ENCODE measurements at places on chromosomes 13 and 19.

DNA sequence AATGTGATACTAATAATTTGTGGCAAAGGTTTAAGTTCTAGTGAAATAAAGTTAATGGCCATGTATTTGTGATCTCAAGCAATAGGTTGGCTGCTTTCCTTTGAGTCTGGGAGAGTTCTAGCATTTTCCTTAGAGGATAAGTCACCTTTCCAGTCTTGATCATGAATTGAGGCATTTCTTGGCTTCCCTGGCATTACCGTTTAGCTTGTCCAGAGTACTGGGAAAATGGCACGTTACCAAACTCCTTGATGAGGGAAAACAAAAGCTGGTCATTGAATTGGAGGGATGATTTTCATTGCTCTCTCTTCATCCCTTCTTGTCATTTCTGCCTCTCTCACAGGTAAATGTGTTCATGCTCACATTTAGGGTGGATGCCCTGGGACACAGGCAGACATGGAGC lies 34.0 kb upstream of the SPRY2 start:
- no peak for DNase-seq

GRCh38 chr19:49929121-49929610 lies at the start of the genes ATF5 and NUP62:
ATF5 (plus strand) TSS chr19:49929205; CDS start chr19:49930851, 1,646 bp downstream.
NUP62 (minus strand) TSS chr19:49929504; CDS start chr19:49909807, 19,697 bp downstream.
- DNase-seq: peak; percentile 82

DNA sequence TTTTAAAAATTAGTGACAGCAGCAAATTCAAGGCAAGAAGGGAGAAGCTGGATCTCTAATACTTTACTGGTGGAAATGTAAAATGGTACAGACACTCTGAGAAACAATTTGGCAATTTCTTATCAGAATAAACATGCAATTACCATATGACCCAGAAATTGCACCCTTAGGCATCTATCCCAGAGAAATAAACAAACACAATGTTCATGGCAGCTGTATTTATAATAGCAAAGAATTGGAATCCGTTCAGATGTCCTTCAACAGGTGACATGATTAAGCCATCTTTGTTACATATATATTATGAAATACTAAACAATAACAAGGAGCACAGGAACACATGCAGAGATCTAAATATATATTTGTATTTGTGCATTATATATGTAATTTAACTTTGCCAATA lies 756.5 kb downstream of the SLITRK1 start:
- no peak for DNase-seq

GRCh38 chr19:14168259-14168972 lies 32.0 kb upstream of the ASF1B start:
- no peak for DNase-seq

DNA sequence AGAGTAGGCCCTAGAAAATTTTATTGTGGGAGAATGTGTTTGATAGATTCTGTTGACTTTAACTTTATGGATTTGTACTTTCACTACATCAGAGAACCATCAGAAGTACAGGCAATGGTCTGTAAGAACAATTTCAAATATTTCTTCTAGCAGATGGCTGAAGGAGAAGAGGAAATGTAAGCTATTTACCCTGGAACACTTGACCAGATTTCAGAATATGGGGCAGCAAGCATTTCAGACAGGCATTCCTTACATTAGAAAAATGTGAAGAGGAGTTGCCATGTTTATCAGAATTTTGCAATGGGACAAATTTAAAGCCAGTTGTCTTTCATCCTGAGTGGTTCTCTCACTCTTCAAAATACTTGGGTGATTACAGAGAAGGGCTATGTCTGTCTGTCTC lies 7.5 kb downstream of the FRY start:
- no peak for DNase-seq

DNA sequence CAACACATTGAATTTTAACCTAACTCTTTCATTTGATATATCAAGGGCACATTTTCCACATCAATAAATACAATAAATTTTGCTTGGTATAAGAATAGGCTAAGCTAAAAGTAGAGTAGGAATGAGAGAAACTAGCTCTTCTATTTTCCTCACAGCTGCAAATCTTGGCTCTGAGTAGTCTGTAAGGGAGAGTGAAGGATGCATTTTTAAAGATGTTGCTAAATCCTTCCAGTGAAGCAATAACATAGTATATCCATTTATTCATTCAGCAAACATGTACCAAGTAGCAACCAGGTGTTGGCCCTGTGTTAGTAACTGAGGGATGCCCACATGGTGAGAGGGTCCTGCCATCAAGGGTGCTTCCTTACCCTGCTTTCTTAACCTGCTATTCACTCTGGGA lies 799.9 kb downstream of the PCDH9 start:
- DNase-seq: peak; percentile 45

DNA sequence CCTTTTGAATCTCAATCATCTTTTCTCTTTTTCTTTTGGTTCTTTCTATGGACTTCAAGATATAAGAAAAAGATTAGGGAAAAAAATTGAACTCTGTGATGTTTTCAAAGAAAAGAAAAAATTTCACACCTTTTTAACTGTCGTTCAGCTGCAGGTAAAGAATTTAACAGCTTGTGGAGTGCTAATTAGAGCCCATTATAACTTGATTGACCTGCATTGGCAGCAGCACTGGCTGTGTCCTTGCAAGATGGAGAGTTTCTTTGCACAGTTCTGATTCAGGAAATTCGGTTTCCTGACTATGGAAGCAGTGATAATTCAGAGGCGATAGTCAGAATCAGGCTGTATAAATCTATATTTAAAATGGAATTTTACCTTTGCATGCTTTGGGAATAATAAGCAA lies 183.2 kb upstream of the DACH1 start:
- no peak for DNase-seq

- DNase-seq: no peak
These were observed 15.8 kb downstream of the ARHGAP33 start for GRCh38 chr19:35790981-35791813.

DNA sequence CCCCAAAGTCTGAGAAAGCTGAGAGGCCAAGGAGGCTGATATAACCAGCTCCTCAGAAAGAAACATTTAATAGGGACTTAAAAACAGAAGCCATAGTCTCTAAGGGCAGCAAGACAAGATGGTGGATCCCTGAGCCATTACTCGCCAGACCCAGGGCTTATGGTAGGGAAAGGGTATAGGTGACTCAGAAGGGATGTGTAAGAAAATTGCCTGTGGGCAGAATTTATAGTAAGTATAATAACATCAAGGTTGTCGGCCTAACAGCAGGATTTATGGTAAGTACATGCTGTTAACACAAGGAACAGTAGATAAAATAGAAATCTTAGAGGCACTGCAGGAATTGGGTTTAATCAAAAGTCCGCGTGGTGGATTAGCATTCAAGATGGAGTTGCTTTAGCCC lies 14.7 kb downstream of the KBTBD6 start:
- DNase-seq: no peak

GRCh38 chr19:33366127-33366526 lies 7.4 kb upstream of the CEBPG start:
- DNase-seq: no peak

DNA sequence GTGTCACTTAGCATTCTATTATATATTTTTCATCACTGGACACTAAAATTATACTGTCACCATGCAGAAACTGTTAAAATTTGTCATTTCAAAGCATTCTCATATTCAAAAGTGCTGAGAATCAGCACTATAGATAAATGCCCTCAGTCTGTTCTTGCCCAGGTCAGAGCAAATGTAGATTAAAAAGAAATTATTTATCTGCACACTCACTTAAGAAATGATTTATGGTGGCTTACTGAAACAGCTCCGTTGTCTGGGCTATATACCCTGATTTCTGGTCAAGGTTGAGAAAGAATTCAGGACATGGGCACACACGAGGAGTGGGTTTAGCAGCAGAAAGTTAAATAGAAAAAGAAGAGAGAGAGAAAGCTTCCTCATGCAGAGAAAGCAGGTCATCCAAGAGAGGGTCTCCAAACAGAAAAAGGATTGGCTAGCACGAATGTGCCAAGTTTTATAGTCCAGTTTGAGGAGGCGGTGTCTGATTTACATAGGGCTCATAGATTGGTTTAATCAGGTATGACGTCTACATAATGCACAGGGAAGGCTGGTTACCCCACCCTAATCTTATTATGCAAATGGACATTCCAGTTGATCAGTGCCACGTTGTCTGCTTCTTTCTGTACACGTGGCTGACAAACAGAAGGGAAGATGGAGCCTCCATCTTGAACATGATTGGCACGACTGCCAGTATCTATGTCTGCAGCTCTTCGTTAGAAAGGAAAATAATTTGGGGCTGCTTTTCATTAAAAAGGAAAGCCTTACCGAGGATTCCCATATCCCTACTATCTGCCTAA lies 47.3 kb upstream of the N4BP2L1 start:
- DNase-seq: no peak

- peak; percentile 49 for DNase-seq
These were observed 1200.7 kb downstream of the SLITRK1 start for GRCh38 chr13:82681535-82681934.

DNA sequence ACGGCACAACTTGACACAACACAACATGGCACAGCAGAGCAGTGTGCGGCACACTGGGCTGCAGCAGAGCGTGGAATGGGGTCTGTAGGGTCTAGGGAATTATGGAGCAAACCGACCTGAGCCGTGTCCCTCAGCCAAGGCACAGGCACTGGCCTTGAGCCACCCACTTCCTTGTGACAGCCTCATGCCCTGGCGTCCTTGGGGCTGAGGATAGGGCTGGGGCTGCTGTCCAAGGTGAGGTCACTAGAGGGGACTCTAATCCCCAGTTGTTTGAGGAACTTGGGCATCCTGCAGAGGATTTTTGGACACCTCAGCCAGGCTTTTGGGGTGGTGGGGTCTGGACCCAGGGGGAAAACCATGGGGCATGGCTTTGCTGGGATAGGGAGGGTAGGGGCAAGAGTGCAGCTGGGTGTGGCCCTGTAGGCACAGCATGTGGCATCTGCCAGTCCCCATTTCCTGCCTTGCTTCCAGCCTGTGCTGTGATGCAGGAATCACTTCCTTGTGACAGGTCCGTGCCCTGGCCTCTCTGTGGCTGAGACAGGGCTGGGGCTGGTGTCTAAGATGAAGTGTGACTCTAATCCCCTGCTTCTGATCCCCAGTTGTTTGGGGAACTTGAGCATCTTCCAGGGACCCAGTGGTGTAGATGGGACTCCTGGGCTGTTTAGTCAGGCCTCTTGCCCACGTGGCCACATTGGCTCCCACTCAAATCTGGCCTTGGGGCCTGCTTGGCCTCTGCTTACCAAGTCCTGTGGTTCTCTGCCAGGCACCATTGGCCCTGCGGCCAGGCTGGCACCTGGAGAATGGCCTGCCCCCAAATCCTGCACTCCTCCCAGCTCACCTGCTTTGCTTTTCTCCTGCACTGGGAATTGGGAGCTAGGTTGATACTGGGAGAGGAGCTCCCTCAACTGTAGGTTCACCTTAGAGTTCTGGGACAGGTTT lies 78.5 kb downstream of the SCGB2B2 start:
- DNase-seq: no peak

- no peak for DNase-seq
These were observed 2.8 kb downstream of the SEMA6B start for GRCh38 chr19:4556597-4557127.

- DNase-seq: no peak
These were observed 3.0 kb upstream of the WDFY2 start for GRCh38 chr13:51581148-51581820.

DNA sequence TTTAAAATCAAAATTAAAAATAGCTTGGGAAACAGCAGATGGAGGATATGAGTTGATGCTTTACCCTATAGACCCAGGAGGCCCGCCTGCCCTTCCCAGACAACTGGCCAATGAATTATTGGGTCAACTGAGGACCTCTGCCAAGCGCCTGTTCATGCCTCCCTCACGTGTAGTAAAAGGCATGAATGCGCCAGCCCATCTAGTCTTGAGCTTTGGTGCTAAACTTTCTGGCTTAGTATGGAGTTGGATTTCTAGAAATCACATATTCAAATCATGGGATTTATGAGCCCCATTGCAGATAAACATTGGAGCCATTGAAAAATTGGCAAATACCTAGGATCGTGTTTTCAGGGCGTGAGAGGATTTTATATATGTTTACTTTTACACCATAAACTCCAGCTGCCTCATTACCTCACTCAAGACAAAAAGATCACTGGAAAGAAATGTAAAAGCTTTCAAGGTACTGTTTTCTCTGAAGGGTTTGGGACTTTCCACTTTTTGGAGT lies 47.1 kb downstream of the COL4A2 start:
- DNase-seq: no peak

GRCh38 chr19:42323852-42324654 lies 1.4 kb upstream of the MEGF8 start:
- no peak for DNase-seq

- DNase-seq: no peak
These were observed 13.3 kb downstream of the KLF2 start for GRCh38 chr19:16337809-16338469.

- no peak for DNase-seq
These were observed 7.3 kb upstream of the HS6ST3 start for GRCh38 chr13:96082640-96083039.

DNA sequence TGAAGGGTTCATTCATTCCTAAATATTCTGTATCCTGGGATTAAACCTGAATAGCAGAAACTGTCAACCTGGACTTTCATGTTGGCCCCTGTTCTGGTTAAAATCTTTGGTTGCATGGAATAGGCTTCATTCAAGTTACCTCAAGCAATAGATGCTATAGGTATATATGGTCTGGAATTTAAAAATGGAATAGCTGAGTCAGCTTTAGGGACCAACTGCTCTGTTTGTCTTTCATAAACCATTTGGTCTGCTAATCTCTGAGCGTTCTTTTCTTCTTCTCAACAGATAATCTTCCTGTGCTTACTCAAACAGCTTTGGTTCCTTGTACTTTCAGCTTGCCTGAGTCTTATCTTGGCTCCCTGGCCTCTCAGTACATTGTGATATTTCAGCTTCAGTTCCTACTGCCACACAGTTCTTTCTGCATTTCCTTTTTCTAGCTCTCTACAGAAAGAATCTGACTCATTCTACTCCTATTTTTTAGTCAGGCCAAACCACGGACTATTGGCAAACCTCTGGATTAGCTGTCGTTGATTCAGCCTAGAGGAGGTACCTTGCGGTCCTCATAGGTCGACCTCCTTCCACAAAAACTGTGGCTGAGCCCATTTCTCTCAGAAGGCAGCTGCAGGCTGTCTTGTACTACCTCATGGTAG lies 35.9 kb upstream of the MAB21L1 start:
- peak; percentile 95 for DNase-seq

DNA sequence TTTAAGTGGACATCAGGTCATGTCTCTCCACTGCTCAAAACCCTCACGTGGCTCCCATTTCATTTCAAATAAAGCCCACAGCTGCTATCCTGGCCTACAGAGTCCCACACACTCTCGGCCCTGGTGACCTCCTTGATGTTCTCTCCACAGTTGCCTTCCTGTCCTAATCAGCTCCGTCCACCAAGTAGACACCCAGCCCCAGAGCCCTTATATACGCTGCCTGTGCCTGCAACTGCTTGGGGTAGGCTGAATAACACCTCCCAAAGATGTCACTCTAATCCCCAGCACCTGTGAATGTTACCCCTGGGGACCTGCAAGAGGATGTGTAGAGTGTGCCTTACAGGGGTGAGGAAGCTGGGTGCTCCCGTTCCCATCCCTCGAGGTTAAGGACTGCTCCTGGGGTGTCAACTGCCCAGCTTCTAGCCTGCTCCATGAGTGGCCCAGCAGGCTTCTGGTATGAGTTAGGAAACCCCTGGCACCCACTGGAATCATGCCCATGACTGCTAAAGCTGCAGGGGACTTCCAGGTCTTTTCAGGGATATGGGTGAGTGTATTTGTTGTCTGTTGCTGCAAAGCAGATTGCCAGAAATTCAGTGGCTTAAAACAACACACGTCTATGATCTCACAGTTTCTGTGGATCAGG lies 6.0 kb downstream of the FAM187B start:
- DNase-seq: no peak

- DNase-seq: peak; percentile 49
These were observed at the start of gene GMIP for GRCh38 chr19:19643158-19644053. GMIP (minus strand) TSS chr19:19643657; CDS start chr19:19643529, 128 bp downstream.

GRCh38 chr13:110416131-110417025 lies 109.3 kb downstream of the COL4A2 start:
- DNase-seq: peak; percentile 57

GRCh38 chr13:98543378-98544103 lies 33.4 kb downstream of the STK24 start:
- no peak for DNase-seq
